ENCODE measurements at places on chromosomes 6 and 20.

DNA sequence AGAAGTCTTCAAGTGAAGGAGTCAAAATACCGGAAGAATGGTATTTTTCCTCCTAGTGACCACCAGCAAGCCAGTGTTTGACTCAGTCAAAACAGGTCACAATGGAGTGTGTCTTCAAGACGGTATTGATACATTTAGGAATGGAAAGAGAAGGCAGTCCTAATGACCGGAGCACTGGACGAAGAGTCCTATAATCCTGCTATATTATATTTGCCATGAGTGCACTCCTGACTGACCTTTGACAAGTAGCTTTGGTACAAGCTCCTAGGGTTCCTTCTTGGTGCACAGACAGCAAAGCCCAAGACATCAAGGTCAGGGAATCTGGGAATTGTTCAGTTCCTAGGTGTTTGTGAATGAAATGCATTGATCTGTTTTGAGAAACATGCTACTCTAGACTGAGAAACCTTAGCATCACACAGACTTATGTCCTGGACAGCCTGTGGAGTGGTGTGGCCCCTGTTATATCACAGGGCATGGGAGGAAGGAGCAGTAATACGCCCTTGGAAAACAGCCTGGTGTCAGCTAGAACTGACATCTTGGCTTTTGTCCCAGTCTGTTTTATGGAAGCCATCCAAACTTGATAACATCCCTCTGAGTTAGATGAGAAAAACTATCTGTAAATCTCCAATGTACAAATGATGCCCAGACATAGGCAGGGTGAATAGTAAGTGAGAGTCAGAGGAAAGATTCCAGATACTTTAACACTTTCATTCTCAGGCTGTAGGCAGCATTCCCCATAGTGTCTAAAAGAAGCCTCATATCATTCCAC is 18.5 kb downstream of the NOX3 start:
- no peak for DNase-seq

GRCh38 chr6:1251198-1252155 is 60.4 kb upstream of the FOXQ1 start:
- peak; percentile 57 for DNase-seq

DNA sequence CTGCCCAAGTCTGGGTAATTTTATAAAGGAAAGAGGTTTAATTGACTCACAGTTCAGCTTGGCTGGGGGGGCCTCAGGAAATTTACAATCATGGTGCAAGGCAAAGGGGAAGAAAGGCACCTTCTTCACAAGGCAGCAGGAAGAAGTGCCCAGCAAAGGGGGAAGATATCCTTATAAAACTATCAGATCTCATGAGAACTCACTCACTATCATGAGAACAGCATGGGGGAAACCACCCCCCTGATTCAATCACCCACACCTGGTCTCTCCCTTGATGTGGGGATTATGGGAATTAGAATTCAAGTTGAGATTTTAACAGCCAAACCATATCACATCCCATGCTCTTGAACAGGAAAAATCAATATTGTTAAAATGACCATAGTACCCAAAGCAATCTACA is 215.2 kb upstream of the TAB2 start:
- DNase-seq = no peak

DNA sequence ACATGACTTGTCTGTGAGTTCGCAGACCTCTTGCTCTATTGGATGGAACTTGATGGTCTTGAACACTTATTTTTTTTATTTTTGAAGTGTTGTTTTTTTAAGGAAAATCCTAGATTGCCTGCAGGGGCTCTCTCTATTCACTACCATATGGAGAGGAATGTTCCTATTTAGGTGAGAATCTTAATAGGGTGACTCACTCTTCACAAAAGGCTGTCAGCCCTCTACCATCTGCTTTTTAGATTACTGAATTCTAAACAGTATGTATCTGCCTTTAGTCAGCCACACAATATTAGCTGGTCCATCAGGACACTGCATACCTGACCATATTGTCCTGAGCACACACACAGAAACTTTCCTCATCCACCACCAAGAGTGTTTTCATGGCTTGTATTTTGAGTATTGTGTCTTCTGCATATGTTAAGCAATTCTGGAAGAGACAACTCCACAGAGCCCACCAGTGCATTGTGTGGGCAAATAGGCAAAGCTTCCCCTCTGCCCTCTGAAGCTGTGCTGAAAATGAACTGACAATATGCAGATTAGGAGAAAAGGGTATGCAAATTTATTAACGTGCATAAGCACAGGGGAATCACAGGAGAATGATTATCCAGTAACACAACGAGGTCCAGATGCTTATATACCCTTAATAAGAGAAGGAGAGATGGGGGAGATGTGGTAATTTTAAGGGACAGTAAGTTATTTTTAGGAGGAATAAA is 6.6 kb upstream of the BTBD9 start:
- no peak for DNase-seq

- no peak for DNase-seq
Measured at GRCh38 chr20:16423311-16424212, 149.7 kb downstream of the KIF16B start.

GRCh38 chr20:16441546-16442164 is 131.6 kb downstream of the KIF16B start:
- DNase-seq = no peak

DNA sequence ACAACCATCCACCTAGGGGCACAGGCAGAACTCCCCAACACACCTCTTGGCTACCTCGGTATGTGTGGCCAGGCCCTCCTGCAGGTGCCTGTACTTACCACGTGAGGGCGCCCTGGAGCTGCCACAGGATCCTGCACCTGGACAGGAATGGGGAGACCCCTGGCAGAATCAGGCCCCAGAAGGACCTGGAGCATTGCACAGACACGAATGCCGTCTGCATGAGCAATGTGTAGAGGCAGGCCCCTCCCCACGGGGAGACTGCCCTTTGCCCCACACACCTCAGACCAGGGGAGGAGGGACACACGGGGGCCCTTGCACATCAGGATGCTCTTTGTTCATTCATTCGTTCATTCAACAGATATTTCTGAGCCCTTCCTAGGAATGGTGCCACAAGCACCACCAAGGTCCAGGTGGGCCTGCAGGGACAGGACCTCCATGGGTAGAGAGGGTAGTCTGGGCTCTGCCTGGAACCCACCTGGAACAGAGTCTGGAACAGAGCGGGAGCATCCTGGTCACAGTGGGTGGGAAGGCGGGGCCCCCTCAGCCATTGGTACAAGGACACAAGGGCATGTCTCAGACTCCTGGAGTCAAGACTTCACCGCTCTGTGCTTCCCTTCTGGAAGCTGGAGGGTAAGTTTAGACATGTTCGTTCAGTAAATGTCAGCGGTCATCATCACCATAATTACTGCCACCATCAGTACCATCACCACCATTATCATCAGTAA is 32.3 kb downstream of the YTHDF1 start:
- DNase-seq = peak; percentile 37

GRCh38 chr6:99104218-99104617 is 156.5 kb upstream of the FBXL4 start:
- no peak for DNase-seq

- DNase-seq = no peak
Measured at GRCh38 chr20:58992911-58993310, 11.9 kb downstream of the NELFCD start.

DNA sequence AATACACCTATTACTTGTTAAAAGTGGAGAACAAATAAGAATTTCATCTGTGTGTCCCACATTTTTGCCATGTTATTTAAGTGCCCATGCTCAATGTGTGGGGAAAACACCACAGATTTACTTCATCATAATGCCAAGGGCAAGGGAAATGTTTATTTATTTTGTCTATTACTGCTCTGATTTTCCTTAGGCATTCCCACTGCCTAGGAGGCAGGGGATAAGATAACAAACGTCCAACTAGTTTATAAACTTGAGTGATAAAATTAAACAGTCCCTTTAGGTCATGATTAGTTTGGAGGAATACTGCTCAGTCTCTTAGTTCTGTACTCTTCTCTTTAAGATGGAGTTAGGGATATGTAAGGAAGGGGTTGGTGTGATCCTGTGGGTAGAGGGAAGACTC is 598.4 kb upstream of the MARCKS start:
- no peak for DNase-seq

GRCh38 chr6:130069485-130069884 is 51.1 kb downstream of the L3MBTL3 start:
- DNase-seq = no peak

GRCh38 chr6:36685926-36686667 is 7.6 kb downstream of the CDKN1A start:
- no peak for DNase-seq

GRCh38 chr6:86355271-86355670 is 582.1 kb upstream of the HTR1E start:
- no peak for DNase-seq

DNA sequence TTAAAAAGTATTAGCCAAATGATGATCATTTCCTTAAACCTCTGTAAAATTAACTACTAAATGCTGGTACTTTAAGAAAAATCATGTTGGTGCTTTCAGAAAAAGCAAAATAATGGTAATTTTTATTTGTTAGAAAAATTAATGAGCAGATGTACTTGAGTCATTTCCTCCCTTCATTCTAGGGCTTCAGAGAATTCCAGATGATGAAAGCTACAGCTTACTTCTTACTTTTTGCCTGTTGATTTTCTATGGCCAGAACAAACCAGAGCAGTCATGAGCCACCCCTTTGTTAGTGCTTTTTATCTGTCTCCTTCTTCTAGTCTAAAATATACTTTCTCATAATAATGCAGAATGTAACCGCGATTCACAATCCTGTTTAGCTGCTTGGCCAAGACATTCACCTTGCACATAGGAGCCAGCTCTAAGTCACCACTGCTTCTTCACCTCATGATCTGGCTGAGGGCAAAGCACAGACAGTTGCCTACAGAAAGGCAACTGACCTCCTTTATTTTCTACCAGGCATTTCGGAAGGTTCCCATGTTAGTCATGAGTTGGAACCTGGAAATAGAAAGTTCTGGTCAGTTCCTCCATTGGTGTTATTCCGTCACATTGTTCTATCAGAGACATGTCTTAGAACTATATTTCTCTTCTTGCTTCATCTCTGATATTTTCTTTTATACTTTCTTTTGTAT is 43.5 kb upstream of the TINAG start:
- no peak for DNase-seq

- DNase-seq = peak; percentile 49
Measured at GRCh38 chr6:44056392-44057237, 70.6 kb downstream of the MRPL14 start.

- DNase-seq = no peak
Measured at GRCh38 chr6:108609276-108609769, 48.6 kb downstream of the FOXO3 start.

Measured in colonic mucosa (tissue), 4 donors.